ENCODE measurements at places on chromosomes 1 and 21.

DNA sequence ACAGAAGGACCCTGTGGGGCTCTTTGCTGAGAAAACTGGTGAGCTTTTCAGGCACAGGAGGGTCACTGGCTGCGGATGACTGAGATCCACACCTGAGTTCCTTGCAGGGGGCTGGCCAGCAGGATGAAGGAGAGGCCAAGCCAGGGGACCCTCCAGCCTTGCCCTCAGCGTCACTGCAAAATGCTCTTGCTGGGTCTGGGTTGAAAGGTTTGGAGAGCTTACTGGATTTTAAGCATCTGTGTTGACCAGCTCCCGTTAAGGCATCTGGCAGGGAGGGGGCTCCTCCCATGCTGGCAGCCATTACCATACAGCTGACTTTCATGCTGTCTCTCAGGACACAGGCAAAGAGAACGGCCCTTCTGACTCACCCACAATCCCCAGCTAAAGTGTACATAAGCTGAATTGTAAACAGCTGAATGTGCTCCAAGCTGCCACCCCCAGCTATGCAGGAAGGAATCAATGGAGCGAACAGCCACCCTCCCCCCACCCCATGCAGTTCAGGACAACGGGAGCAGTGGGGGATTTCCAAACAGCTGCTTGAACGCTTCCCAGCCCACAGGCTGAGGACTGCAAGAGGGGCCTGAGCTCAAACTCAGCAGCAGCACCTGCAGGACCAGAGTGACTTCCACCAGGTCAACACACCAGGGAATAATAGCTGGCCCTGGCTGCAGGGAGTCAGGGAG, 21.3 kb upstream of the A3GALT2 start:
- no peak for DNase-seq

- no peak for DNase-seq
Observed at GRCh38 chr1:216723274-216723780, at the start of gene ESRRG. Gene ESRRG (minus strand): TSS chr1:216723429. CDS start chr1:216723299, 130 bp downstream.

- no peak for DNase-seq
Observed at GRCh38 chr1:203083463-203083921, 2.3 kb downstream of the MYOG start.

DNA sequence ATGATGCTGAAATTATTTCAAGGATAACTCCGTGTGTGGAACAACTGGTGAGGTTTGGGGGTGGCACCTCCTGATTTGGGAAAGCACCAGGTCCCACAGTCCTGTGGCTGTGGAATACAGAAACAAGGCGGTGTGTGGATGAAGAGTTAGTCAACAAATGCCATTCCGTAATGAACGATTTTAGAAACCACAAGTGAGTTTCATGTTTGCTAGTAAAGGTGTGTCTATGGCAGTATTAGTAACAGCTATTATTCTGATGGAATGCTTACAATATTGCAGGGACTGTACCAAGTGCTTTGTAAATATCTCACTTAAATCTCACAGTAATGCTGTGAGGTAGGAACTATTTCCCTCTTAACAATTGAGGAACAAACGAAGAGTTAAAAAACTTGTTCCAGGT, 53.8 kb downstream of the B3GALNT2 start:
- DNase-seq = no peak

DNA sequence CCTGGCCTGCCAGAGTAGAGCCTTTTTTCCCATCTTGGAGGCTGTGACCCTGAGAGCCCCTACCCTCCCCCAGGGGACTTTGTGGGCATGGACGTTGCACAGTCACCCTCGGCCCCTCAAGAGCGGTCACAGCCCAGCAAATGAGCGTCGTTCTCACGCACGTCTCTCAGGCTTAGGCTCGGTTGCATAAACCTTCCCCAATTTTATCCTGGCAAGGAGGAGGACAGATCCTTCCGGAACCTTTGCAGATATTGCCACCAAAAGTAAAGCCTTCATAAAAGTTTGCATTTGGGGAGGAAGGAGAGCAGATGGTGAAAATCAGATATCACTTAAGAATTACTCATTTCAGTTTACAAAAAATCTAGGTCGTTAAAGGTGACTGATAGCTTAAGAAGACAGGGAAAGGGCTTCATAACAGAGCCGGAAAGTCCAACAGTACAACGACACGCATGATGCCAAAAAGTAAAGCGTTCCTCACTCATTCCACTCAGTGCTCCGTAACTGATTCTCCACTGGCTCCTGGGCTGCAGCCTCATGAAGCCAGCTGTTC, 29.3 kb downstream of the PDE9A start:
- DNase-seq = no peak

DNA sequence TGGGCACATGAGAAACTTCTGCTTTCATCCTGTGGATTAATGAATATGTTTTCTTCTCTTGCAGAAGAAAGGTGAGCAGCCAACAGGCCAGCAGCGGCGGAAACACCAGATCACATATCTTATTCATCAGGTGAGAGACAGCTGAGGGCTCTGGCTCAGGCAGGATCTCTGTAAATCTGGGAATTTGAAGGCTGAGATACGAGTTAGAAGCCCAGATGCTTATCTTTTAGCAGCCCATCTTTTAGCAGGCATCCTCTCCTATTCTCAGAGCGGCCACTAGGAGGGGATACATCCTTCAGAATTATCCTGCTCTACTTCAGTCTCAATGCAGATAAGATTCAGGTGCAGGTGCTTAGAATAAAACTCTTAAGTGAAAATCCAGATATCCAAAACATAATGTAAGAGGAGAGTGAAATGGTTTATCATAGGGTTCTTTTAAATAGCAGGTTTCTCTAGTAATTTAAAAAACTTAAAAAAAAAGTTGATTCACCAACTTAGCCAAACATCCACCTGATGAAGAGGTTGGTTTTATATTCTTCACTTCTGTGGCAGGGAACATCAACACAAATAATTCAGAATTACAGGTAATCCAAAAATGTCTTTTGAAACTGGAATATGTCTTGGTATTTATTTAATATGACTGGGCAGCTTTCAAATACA, 19.3 kb downstream of the SH2D2A start:
- no peak for DNase-seq

DNA sequence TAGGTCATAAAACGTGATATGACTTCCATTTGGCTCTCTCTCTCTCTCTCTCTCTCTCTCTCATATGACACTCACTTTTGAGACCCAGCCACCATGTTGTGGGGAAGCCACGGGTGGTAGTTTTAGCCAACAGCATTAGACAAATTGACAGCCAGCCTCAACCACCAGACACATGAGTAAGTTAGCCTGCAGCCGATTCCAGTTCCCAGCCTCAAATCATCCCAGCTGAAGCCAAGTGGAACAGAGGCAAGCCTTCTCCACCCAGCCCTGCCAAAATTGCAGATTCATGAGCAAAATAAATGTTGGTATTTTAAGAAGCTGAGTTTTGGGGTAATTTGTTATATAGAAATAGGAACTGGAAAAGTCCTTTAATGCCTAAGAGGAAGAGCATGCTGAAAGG, 98.0 kb upstream of the DNAH14 start:
- no peak for DNase-seq

- no peak for DNase-seq
Observed at GRCh38 chr1:29255134-29255666, 18.9 kb downstream of the PTPRU start.

DNA sequence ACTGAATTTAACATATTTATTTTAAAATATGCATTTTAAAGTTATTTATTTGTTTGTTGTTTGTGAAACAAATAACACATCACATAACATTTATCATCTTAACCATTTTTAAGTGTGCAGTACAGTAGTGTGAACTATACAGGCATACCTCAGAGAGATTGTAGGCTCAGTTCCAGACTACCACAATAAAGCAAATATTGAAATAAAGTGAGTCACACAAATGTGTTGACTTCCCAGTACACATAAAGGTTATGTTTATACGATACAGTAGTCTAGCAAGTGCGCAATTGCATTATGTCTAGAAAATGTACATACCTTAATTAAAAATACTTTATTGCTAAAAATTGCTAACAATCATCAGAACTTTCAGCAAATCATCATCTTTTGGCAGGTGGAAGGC, 739.4 kb upstream of the ADGRL4 start:
- DNase-seq = no peak

GRCh38 chr1:227886503-227886961, 61.2 kb downstream of the WNT9A start:
- no peak for DNase-seq

DNA sequence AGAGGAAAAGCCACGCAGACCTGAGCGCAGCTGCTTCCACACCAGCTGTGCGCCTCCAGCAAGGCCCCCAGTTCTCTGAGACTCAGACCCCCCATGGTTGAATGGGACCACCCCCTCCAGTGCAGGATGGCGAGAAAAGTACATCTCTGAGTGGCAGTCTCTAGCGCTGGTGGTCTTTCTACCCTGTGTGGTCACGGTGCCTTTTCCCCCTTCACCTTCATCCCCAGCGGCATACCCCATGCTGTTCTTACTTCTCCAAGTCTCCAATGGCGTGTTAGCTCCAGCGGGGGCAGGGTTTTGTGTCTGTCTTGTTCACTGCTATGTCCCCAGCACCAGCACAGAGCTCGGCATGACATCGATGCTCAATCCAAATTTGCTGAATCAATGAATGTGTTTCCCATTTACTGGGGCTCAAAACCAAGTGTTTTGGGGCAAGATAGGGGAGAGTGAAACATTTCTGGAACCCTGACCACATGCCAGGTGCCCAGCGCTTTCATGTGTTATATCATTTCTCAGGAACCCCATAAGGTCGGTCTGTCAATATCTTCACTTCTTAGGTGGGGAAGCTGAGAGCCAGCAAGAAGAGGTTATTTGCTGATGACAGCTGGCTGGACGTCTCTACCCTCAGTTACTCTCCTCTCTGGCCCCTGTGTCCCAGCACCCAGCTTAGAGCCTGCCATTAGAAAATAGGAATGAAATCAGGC, 959 bp upstream of the SDC3 start:
- DNase-seq = no peak

GRCh38 chr1:192081359-192081758, 76.9 kb upstream of the RGS18 start:
- no peak for DNase-seq

GRCh38 chr1:31483012-31483946, 70.3 kb downstream of the SERINC2 start:
- DNase-seq = no peak

- DNase-seq = no peak
Observed at GRCh38 chr1:3345792-3346191, 108.7 kb upstream of the ARHGEF16 start.

- DNase-seq = no peak
Observed at GRCh38 chr1:8022395-8023286, 3.5 kb downstream of the ERRFI1 start.

- no peak for DNase-seq
Observed at GRCh38 chr1:11792106-11792505, 13.7 kb downstream of the MTHFR start.

GRCh38 chr1:40763742-40764532, 19.6 kb upstream of the KCNQ4 start:
- DNase-seq = no peak

GRCh38 chr1:43554444-43554992, 23.8 kb downstream of the PTPRF start:
- no peak for DNase-seq

- no peak for DNase-seq
Observed at GRCh38 chr1:80450711-80451110, 1350.0 kb upstream of the ADGRL2 start.

DNA sequence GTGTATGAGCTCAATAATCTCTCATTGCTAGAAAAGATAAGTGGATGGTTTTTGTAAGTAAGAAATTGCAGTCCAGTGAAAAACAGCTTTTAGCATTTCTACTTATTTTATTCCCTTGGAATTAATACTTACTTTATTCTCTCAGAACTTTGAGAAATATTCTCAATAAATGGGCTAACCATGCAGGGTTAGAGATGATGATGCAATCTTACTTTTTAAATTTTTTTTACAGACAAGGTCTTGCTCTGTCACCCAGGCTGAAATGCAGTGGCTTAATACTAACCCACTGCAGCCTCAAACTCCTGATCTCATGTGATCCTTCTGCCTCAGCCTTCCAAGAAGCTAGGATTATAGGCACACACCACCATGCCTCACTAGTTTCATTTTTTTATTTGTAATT, 440.8 kb upstream of the ZP4 start:
- no peak for DNase-seq

DNA sequence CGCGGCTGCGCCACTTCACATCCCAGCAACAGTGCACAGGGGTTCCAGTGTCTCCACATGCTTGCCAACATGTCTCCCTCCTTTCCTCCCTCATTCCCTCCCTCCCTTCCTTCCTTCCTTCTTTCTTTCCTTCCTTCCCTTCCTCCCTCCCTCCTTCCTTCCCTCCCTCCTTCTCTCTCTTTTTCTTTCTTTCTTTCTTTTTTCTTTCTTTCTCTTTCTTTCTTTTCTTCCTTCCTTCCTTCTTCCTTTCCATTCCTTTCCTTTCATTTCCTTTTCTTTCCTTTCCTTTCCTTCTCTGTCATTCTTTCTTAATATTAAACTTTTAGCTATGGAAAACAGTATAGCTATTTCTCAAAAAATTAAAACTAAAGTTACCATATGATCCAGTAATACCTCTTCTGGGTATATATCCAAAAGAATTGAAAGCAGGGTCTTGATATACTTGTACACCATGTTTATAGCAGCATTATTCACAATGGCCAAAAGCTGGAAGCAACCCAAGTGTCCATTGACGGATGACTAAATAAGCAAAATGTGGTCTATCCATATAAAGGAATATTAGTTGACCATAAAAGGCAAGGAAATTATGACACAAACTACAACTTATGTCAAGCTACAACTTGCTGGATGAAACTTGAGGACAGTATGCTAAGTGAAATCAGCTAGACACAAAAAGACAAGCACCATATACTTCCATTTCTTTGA, 55.0 kb upstream of the TLR5 start:
- no peak for DNase-seq

DNA sequence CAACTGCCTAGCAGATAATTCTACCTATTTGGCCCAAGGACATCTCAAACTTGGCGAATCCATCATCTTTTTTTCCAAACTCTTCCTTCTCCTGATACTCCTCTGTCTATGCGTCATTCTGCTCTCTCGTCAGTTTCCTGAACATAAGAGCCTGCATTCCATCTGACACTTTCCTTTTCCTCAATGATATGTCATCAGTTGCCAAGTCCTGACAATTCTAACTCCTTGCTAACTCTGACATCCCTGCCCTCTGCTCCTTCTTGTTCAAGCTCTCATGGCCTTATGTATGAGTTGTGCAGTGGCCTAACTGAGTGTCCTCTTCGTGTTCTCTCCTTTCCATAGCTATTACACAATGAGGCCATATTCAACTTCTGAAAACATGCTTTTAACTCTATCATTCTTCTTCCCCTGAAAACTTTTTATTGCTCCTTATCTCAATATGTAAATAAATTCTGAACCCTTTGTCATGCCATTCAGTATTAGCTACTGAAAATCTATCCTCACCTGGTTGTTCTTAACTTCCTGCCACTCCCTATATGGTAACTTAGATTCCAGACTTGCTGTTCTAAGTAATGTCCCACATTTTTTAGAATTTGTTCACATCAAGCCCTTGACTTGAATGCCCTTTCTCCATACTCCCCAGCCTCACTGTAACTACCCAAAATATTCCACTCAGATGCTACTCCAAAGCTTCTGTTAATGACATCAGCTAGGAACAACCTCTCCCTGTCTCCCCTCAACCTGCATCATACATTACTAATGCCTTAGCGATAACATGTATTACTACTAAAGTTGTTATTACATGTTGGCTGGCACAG, 11.5 kb downstream of the PALMD start:
- no peak for DNase-seq

- no peak for DNase-seq
Observed at GRCh38 chr1:26410706-26411623, at the start of gene LIN28A. Gene LIN28A (plus strand): TSS chr1:26410817. CDS start chr1:26410892, 75 bp downstream.

GRCh38 chr1:91731815-91732214, 154.1 kb downstream of the TGFBR3 start:
- DNase-seq = no peak

Measured in stimulated activated CD8-positive, alpha-beta memory T cell treated with anti-CD3 and anti-CD28 coated beads, Interleukin-4, amount 100 ng/mL, for 1 hour (primary cell).